AG04450 (cell line): ENCODE measurements at places on chromosomes 16 and 17. TPM values are rescaled to one million over a fixed set of nuclear protein-coding genes. Genes with fewer than 3 reads are reported as not detected.

Gene EEF2K
- polyA plus RNA-seq: 9.6 and 13.5 TPM in 2 replicates

Gene KRTAP1-5
- polyA plus RNA-seq: 16.9 and 20.2 TPM in 2 replicates

Gene TSC2
- 35.9 and 42.2 TPM in 2 replicates for polyA plus RNA-seq

Gene PLEKHH3
- polyA plus RNA-seq: 3.6 and 4.3 TPM in 2 replicates

Gene KRT39
- polyA plus RNA-seq: 0.11 TPM in 1 of 2 replicates, not detected in the other

Gene NAGLU
- polyA plus RNA-seq: 11.9 and 17.2 TPM in 2 replicates

Gene ERCC4
- 9.8 and 11.4 TPM in 2 replicates for polyA plus RNA-seq

Gene PHOSPHO1
- 0.05 and 0.09 TPM in 2 replicates for polyA plus RNA-seq

Gene MRPL27
- 106 and 116 TPM in 2 replicates for polyA plus RNA-seq
